ENCODE measurements at places on chromosomes 11 and 22.

DNA sequence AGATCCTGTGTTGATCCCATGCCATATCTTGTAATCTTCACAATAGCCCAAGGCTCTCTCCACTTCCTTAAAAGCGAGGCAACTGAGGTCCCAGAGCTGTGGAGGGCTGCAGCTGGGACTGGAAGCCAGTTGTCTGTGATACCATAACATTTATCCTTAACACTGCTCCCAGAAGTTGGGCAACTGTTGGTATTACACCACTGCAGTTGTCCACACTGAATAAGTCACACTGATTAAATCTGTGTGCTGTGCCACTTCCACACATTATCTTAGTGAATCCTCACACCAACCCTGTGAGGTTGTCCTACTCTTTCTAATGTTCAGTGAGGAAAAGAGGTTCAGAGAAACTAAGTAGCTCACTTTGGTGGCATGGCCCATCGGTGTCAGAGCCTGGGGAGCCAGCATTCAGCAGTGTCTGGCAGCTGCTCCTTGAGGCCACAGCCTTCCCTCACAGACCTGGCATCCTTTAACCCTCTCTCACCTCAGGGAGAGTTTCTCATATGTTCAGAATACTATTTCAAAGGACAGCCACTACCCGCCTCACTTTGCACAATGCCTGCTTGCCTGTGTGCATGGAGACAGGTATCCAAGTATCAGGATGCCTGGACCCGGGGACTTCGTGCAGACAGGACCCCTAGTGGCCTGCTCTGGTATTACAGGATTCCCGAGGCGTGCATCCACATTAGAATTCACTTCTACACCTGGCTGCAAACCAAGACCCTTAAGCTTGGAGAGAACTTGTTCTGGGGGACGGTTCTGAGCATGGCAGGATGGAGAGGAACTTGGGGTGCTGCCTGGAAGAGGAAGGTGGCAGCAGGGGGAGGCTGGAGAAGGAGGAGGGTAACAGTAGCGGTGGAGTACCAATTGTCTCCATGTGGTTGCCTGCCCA lies 221.9 kb upstream of the TBCEL start:
- peak; percentile 61 for DNase-seq

DNA sequence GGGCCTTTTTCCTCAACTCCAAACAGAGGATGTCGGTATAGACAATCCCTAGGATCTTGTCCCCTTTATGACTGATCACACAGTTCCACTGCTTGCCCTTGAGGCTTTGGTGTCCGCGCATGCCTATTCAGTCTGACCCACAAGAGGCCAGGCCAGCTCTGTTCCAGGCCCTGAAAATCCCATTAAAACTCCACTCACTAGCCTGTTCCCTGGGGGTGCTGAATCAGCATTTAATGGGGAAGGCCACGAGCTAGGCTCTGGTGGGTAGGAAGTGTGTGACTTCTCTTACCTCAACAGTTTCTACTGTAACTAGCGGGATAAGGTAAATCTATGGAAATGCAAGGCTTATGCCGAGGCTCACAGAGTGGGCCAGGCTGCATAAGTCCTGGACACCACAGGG lies 117.7 kb downstream of the PTPRJ start:
- no peak for DNase-seq

DNA sequence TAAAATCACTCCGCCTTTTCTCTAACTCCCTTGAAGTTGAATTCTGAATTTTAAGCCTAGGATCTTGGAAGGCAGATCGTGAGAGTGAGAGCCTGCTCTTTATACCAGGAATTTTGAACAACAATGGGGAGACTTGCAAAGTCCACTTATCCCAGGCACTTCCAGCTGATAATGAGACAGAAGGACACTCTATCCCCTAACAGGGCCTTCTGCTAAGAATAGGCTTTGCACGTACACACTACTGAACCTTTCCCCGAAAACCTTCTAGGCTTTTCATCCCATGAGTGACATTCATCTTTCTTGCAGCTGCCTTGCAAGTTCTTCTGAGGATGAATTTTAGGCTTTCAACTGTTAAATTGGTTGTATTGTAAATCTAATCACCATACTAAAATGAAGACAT lies 44.0 kb upstream of the WT1 start:
- DNase-seq: no peak

- peak; percentile 48 for DNase-seq
These were observed 839 bp downstream of the CBY1 start for GRCh38 chr22:38657045-38657909.

- DNase-seq: no peak
These were observed 32.1 kb upstream of the SLC5A12 start for GRCh38 chr11:26753723-26754504.

All from germinal center (tissue), 1 donor.